CD4-positive, CD25-positive, alpha-beta regulatory T cell (primary cell): ENCODE measurements at places on chromosomes 7 and 10.

DNA sequence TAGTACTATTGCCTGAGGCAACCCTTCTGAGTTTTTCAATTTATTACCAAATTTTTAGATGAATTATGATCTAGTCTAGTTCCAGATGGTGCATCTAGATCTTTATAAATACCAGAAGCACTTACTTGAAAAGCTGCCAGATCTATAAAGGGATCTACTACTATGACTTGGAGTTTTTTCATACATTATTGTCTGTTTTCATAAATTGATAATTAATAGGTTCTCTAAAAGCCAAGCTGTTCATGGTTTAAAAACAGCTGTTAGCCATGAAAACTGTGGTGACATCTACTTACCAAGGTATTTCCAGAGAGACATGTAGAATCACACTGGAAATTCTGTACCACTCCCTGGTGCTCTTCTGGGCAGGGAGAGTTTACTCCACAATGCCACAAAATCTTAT is 786.5 kb upstream of the C7orf33 start:
- H3K36me3 ChIP-seq, result no peaks in the 10 kb centered on the region
- no peak overlapping the region for H3K27ac ChIP-seq
- H3K27me3 ChIP-seq, result no peaks in the 10 kb centered on the region
- H3K4me1 ChIP-seq, result no peaks in the 10 kb centered on the region
- no peak overlapping the region for H3K4me3 ChIP-seq

GRCh38 chr10:60960913-60961312 is 16.9 kb upstream of the RHOBTB1 start:
- H3K4me3 ChIP-seq, result no peak overlapping the region
- H3K4me1 ChIP-seq, result no peaks in the 10 kb centered on the region
- H3K27ac ChIP-seq, result no peak overlapping the region
- no peak for DNase-seq

GRCh38 chr10:119516381-119517234 is 25.9 kb downstream of the RGS10 start:
- no peaks in the 10 kb centered on the region for H3K27me3 ChIP-seq
- peak overlapping the region; percentile 64 for H3K4me3 ChIP-seq
- peaks cover 34% of the 10 kb centered on the region for H3K4me1 ChIP-seq
- peaks cover 33% of the 10 kb centered on the region for H3K36me3 ChIP-seq
- H3K27ac ChIP-seq, result peak overlapping the region; percentile 85
- DNase-seq, result peak; percentile 23

DNA sequence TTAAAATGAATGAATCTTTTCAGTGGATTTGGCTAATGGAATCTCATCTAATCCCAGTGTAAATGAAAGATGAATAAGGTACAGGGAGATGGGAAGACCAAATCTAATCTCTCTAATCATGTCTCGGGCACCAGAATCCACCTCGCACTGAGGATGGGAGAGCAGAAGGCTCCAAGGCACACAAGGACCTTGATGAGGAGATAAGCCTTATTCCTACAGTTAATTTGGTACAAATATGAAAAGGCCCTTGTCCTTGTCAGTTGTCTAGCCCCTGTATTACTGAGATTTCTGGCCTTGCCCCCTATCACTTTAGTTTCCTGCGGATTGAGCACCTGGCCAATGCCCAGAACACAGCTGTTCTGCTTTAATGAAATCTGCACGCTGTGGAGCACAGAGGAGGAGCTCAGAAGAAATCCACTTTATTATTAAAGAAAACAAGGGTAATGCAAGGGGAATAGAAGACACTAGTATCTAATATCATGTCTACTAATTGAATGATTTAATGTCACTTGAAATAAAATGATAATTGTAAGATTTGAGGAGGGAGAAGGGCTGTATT is 321.4 kb upstream of the HGF start:
- H3K36me3 ChIP-seq, result no peaks in the 10 kb centered on the region
- no peak for DNase-seq
- H3K4me3 ChIP-seq, result no peak overlapping the region
- no peak overlapping the region for H3K27ac ChIP-seq
- no peaks in the 10 kb centered on the region for H3K4me1 ChIP-seq

DNA sequence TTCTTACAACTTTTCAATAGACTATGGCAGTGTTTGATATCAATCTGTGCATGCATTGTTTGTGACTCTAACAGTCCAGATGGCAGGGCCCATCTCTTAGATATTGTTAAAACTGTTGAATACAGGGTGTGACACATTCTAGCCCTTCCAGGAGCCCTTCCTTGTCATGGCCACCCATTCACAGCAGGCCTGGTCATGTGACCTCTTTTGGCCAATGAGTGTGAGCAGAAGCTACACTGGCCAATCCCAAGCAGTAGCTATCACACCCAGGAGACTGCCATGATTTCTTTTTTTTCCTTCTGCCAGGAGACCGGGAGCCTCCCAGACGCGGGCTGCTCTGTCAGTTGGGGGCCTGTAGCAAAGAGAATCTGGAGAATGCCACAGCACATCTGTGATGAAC is 655.4 kb upstream of the MKI67 start:
- no peaks in the 10 kb centered on the region for H3K36me3 ChIP-seq
- H3K27me3 ChIP-seq, result no peaks in the 10 kb centered on the region
- DNase-seq, result no peak
- H3K4me1 ChIP-seq, result no peaks in the 10 kb centered on the region
- H3K4me3 ChIP-seq, result no peak overlapping the region

DNA sequence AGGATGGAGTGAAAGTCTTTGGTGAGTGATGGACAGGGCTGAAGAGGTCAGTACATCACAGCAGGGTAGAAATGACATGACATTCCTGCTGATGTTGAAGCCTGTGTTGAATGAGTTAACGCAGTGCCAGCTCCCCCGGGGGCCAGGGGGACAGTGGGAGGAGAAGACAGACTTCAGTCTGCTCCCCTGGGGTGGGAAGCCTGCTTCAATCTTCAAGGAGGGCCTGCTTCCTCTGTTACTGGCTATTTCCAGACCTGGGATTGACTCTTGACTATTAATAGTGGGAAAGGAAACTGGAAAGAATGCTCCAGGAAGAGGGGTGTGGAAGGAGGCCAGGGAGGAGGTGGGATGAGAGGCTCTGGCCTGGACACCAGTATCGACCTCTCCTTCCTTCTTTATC is 27.2 kb downstream of the PODXL start:
- no peaks in the 10 kb centered on the region for H3K36me3 ChIP-seq
- no peak overlapping the region for H3K4me3 ChIP-seq
- no peaks in the 10 kb centered on the region for H3K4me1 ChIP-seq
- H3K27ac ChIP-seq, result no peak overlapping the region

- no peak overlapping the region for H3K27ac ChIP-seq
- no peaks in the 10 kb centered on the region for H3K36me3 ChIP-seq
- no peaks in the 10 kb centered on the region for H3K27me3 ChIP-seq
- no peak overlapping the region for H3K4me3 ChIP-seq
- H3K4me1 ChIP-seq, result no peaks in the 10 kb centered on the region
Measured at GRCh38 chr10:121631365-121632029, 33.3 kb upstream of the FGFR2 start.

DNA sequence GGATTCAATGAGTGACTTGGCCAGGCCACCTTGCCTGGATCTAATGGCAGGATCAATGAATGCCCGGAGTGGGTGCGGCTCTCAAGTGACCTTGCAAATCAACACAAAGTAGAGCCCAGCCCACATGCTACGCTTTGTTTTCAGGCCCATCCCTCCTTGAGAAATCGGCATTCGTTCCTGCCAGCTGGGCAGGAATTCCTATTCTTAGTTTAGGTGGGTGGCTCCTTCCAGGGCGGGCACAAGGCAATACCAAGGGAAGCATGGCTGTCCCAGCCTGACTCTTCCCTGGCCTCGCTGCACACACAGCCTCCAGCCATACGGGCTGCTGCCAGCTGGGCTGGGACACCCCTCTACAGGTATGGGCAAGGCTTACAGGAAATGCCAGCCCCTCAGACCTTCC is 119.3 kb downstream of the SH3PXD2A start:
- peaks cover 8% of the 10 kb centered on the region for H3K4me1 ChIP-seq
- no peak overlapping the region for H3K27ac ChIP-seq
- H3K36me3 ChIP-seq, result no peaks in the 10 kb centered on the region
- no peak overlapping the region for H3K4me3 ChIP-seq

GRCh38 chr7:148697256-148698006 is 1.3 kb upstream of the CUL1 start:
- H3K4me1 ChIP-seq, result peaks cover 33% of the 10 kb centered on the region
- no peaks in the 10 kb centered on the region for H3K27me3 ChIP-seq
- peak overlapping the region; percentile 78 for H3K4me3 ChIP-seq
- H3K27ac ChIP-seq, result peak overlapping the region; percentile 80

DNA sequence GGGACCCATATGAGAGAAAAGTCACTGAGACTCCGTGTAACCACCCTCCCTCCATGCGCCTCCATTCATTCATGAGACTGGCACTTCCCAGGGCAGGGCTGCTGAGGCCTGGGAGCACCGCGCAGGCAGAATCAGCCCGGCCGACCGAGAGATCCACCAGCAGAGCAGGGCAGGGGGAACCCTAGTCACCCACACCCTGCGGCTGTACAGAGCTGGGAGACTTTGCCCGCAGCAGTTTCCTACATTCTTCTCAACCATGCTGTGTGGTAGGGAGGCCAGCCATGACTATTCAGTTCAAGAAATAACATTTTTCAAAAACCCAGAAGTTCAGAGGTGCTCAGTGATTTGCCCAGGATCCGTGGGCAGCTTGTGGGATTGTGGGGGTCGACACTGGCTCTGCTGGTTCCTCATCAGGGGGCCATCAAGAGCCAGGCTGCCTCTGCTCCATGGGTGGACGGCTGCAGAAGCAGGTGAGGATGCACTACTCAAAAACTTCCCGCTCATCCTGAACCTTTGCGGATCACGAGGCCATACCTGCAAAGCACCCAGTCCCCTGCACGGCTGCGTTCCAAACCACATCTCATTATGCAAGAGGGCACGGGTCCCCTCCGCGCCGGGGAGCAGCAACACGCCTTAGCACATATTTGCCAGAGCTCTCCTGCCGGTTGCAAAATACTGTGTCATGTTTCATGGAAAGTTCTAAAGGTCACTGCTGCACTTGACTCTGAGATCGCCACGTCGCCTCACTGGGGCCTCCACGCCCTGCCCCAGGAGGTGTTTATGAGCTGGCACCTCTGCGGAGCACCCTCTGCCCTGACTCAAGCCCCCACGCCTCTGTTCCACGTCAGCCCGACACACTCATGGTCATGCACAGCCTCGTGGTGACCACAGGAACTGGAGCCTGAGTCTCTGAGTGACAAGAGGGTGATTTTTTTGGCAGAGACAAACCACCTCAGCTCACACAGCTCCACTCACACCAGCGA is 132.0 kb downstream of the PRKAG2 start:
- H3K36me3 ChIP-seq, result no peaks in the 10 kb centered on the region
- no peak overlapping the region for H3K4me3 ChIP-seq
- H3K27me3 ChIP-seq, result no peaks in the 10 kb centered on the region
- peaks cover 7% of the 10 kb centered on the region for H3K4me1 ChIP-seq

- no peak overlapping the region for H3K4me3 ChIP-seq
- H3K27me3 ChIP-seq, result no peaks in the 10 kb centered on the region
- no peak for DNase-seq
Measured at GRCh38 chr7:74129887-74130286, 44.3 kb upstream of the EIF4H start.

- DNase-seq, result no peak
- H3K4me1 ChIP-seq, result peaks cover 7% of the 10 kb centered on the region
- H3K36me3 ChIP-seq, result no peaks in the 10 kb centered on the region
- no peak overlapping the region for H3K27ac ChIP-seq
Measured at GRCh38 chr7:25617214-25617613, 388.9 kb upstream of the NPVF start.

DNA sequence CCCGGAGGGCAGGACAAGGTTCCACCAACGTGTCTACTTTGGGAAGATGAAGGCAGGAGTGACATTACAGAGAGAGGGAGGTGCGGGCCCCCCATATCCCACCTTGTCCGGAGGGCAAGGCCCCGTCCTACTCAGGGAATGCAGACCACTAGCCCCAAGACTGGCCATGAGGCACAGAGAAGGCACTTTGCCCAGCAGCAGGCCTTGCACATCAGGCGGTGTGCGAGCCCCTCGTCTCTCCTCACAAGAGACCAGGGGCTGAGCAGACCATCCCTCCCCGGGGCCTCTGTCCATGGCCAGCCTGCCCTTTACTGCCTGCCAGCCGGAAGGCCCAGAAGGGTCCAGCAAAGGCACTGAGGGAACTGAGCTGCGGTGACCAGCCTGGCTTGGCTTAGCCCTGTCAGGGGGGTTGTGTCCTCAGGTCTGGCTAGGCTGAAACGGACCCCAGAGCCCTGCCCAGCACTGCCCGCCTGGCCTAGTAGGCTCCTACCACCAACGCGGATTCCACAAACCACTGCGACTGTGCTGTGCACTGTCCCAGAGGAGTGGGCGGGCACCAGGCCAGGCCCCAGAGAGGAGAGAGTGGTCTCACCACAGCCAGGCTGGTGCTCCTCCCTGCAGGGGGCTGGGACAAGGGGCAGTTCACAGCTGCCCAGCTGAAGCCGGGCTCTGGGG is 16.7 kb downstream of the CAMK2B start:
- no peak for DNase-seq
- peaks cover 6% of the 10 kb centered on the region for H3K4me1 ChIP-seq
- no peaks in the 10 kb centered on the region for H3K36me3 ChIP-seq
- no peak overlapping the region for H3K4me3 ChIP-seq
- peaks cover 4% of the 10 kb centered on the region for H3K27me3 ChIP-seq

DNA sequence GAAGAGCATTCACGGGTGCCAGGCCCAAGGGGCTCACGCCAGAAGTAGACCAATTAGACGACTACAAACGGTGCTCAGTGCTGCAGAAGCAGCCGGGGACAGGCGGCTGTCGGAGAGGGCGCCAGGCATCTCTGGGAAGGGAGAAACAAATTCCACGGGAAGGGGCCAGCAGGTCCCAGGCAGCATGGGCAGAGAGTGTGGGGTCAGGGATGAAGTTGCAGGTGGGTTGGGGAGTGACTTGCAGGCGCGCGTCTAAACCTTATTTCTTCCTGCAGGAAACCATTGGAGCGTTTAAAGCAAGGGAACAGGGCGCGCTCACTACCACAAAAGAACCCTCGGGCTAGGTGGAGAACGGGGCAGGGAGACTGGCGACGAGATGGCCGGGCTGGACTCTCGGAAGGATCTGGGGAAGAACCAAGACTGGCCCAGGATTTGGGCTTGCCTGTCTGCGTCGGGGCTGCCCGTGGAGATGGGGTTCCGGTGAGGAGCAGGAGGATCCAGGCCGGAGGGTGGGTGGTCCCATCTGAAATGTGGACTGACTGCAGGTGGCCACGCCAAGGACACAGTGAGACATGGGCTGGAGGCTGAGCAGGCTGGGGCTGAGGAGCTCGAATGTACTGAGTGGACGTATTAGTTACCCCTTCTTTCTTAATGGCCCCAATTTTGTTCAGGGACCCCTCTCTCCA is 116.3 kb upstream of the DIP2C start:
- no peak for DNase-seq
- H3K27me3 ChIP-seq, result no peaks in the 10 kb centered on the region
- H3K4me3 ChIP-seq, result no peak overlapping the region
- no peaks in the 10 kb centered on the region for H3K4me1 ChIP-seq

- H3K4me1 ChIP-seq, result no peaks in the 10 kb centered on the region
- no peaks in the 10 kb centered on the region for H3K27me3 ChIP-seq
- no peak for DNase-seq
- no peak overlapping the region for H3K4me3 ChIP-seq
- H3K36me3 ChIP-seq, result no peaks in the 10 kb centered on the region
Measured at GRCh38 chr10:130652544-130652943, 516.4 kb downstream of the GLRX3 start.
